ENCODE measurements at places on chromosomes 1 and 21.
A peak's percentile ranks its signal among the peaks of the same experiment; 100 is the strongest.

- DNase-seq: no peak
Measured at GRCh38 chr1:3539707-3540425, 71.4 kb downstream of the MEGF6 start.

- DNase-seq: no peak
Measured at GRCh38 chr1:31883357-31883942, 54.7 kb downstream of the PTP4A2 start.

DNA sequence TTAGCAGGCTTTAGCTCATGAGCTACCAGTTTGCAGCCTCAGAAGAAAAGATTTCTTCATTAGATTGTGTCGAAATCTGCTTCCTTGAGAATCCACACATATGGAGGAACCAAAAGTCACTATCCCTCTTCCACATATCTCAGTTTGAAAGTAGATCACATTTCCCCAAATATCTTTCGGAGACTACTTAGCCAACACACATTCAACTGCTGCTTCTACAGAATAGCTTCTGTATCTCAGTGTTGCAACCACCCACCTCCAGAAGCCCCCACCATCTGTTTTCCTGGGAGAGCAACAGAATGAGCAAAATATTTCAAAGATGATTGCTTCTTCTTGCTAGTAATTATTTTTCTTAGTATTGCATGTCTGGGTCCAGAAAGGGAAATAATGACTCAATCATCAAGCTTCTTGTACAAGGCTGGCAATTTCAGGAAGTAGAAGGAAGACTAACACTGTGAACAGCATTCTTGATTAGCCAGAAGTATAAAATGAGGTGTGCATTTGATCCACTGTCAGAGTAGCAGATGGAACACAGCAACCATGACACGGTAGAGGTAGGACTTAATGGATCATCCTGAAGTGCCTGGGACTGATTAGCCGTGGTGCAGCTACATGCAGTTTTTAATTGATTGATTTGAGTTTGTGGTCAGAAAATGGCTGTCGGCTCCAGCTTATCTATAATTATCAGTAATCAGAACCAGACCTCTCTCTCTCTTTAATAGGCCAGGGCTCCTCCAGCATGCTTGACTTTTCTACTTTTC is 24.9 kb downstream of the ZC3H11B start:
- DNase-seq: peak; percentile 55

GRCh38 chr1:119779869-119780356 is 11.2 kb upstream of the HMGCS2 start:
- peak; percentile 58 for DNase-seq

GRCh38 chr1:72230746-72231145 is 51.6 kb downstream of the NEGR1 start:
- DNase-seq: no peak

DNA sequence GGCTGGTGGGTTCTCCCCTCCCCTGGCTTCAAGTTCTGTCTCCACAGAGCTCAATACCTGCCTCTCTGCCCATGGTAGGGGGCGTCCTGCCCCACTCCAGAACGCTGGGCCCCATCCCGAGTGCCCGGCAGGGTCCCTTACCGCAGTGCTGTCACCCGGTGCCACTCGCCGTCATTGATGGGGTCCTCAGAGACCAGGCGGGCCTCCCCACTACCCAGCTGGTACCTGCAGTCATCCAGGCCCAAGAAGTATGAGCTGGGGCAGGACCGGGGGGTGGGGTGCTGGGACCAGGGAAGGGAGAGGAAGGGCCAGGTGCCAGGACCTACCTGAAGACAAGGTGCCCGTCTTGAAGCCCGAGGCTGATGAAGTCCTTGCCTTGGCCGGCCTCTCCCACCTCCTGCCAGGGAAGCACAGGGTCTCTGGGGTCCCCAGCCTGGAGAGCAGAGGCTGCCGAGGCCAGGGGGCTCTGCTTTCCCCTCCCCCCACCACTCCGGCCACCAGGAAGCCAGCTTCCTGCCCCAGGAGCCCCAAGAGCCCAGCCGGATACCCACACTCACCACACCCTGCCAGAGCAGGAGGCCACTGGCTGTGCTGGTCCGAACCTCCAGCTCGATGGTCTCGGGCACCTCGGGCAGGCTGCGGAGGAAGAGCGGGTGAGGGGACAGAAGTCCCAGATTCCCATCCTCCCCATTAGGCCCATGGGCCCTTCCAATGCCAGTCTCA is 12.1 kb downstream of the LDLRAD2 start:
- no peak for DNase-seq

DNA sequence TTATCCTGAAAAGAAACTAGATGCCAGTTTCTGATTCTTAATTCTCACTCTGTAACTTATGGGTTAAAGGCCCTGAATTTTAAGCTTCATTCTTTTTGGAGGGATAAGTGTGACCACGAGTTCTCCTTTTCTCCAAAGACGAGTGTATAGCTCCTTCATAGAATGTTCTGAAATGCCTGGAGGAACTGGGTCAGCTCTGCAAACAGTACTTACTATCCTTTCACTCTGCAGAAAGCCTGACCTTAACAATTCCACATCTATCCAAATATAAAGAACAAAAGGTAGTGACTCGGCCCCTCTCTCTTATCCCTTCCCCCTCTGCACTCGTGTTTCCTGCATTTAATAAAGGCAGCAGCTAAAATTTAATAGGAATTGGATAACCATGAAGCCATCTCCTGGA is 150.5 kb downstream of the LYPLAL1 start:
- no peak for DNase-seq

DNA sequence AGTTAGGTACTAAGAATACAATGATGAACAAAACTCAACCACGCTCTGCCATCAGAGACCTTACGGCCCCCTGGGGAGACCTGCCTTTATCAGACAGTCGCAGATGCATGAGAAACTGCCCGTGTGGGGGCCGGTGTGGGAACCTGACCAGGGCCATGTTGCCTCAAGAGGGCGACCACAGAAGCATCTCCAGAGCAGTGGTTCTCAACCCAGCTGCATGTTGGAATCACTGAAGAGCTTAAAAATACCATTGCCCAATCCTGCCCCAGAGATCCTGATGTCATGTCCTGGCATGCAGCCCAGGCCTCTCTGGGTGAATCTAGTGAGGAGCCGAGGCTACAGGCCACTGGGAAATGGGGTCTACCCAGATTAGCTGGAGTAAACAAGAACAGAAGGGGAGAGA is 108.7 kb downstream of the PRDM2 start:
- peak; percentile 55 for DNase-seq

DNA sequence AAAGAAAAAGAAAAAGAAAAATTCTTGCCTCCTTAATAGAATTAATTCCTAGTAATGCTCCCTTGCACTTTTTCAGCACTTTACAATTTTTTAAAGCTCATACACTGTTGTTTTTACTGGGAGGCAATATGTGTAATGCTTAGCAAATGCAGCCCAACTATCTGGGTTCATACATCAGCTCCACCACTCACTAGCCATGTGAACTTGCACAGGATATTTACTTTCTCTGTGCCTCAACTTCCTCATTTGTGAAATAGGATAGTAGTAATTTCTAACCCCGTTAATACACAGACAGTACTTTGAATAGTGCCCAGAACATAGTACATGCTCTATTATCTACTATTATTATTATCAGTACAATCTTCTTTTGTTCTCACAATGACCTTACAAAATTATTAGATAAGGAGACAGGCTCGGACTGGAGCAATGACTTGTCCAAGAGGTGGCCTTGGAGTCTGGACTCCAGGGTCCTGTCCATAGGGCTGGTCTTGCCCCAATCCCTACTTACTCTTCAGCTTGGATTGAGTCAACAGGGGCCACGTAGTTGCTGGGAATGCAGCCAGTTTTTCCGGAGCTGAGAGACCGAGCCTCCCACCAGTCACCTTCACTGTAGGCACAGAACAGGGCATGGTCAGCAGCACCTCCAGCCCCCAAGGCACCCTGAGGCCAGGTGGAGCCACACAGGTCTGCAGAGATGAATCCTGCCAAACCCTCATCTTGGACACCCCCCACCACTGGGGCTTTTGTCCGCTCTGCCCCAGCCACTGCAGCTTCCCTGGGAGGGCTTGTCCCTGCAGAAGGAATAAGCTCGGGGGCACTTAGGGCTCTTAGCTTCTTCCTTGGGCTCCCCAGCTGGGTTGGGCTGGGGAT is 13.7 kb downstream of the FGR start:
- DNase-seq: peak; percentile 71

DNA sequence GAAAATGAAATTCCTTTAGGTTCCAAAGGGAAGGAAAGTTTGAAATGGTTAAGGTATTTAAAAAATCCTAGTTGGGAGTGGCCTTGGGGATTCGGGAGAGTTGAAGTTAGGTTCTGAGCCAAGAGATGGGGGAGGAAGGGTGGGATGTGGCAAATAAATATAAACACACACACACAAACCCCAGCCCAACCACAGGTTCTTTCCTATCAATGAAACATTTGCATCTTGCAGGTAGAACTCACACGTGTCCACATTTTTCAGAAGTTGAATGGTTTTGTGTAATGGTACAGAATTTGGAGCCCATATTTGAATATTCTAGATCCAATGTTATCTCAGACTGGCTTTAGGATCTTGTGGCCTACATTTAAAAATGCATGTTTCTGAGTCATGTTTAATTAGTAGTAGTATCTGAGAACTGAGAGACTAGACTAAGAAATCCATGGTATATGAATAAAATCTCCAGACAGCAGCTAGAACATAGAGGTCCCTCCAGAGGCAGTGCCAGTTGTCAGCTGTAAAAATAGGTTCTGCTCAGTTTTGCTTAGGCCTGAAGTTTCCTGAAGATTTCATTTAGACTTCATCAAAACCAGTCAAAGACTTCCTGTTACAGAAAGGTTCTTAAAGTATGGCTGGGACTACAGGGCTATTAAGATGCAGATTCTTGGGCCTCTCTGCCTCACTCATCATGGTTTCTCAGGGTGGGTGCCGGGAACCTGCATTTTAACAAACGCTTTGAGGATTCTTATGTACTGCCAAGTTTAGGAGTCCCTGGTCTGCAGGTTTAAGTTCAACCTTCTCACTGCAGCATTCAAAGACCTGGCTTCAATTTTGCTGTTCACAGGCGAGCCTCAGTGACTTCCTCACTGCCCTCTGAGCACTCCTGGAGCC is 21.3 kb downstream of the RUNX1 start:
- DNase-seq: no peak

DNA sequence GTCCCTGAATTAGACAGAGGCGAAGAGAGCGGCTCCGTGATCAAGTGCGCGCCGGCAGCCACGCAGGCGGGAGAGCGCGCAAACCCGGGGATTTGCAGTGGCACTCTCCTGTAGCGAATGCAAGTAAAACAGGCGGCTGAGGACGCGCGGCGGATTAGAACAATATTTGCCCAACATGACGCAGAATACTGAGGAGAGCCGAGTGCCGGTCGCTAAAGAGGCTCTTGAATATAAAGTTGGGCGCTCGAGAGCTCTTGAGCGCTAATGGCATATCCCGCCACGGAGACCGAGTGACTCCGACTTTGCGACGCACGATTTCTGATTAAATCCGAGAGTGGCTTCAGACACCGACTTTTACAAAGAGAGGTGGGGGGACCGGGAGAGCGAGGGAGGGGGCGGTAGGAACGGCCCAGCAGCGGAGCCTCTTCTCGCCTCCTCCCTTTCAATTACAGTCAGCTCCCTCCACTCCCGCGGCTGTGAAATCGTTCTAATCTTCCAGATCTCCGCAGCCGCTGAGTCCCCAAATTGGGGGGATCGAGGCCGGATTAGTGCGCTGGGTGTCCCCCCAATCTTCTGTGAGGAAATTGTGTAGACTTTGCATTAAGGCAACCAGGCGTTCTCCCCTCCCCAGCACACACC is 2.3 kb downstream of the PAX7 start:
- no peak for DNase-seq

GRCh38 chr1:199265319-199265718 is 626.5 kb downstream of the PTPRC start:
- no peak for DNase-seq
